Breast epithelium (tissue), 4 donors: ENCODE measurements at places on chromosomes 12 and 14. TPM values are rescaled to one million over a fixed set of nuclear protein-coding genes. Genes with fewer than 3 reads are reported as not detected.

The TTC8 gene
- total RNA-seq = 18.9 TPM

The HCAR1 gene
- 3.2 TPM for total RNA-seq

The IAPP gene
- not detected for total RNA-seq

The NAA30 gene
- total RNA-seq = 15.1 TPM

The GLT1D1 gene
- total RNA-seq = 0.33 TPM

The SLC7A7 gene
- 27.2 TPM for total RNA-seq

The TEX52 gene
- not detected for total RNA-seq

The SMCO2 gene
- not detected for total RNA-seq

The NINJ2 gene
- 6.3 TPM for total RNA-seq
